ENCODE measurements at places on chromosomes 2 and 18.

DNA sequence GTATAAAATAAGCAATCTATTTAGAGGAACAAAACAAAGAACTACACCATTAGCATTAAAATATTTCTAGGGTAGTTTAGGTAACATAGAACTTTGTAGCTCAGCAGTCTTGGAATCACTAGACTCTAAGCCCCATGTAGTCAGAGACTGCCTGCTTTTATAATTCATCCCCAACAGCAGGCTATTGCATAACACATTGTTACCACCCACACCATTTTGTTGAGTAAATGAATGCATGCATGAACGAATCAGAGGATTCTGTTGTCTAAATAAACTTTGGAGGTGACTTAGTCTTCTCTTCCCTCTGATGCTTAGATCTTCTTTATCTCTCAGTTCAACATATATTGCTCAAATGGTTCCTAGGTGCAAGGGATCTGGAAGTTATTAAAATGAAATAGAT, 167.6 kb upstream of the TNP1 start:
- DNase-seq, result no peak

DNA sequence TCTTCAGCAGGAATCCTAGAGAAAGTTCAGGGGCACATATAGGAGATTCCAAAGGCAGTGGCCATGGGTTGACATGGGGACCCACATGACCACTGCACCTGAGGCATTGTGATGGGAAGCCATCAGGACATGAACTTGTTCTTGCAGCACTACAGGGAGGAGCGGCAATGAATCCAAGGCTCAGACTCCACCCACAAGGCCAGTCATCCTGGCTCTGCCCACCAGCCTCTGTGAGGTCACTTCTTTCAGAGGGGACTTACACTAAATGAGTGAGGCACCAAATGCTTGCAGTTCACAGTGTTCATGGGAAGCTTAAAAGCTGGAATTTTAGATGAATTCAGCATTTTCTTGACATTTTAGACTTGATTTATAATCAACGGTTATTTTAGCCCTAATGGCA, 254.2 kb downstream of the SETBP1 start:
- DNase-seq, result no peak

DNA sequence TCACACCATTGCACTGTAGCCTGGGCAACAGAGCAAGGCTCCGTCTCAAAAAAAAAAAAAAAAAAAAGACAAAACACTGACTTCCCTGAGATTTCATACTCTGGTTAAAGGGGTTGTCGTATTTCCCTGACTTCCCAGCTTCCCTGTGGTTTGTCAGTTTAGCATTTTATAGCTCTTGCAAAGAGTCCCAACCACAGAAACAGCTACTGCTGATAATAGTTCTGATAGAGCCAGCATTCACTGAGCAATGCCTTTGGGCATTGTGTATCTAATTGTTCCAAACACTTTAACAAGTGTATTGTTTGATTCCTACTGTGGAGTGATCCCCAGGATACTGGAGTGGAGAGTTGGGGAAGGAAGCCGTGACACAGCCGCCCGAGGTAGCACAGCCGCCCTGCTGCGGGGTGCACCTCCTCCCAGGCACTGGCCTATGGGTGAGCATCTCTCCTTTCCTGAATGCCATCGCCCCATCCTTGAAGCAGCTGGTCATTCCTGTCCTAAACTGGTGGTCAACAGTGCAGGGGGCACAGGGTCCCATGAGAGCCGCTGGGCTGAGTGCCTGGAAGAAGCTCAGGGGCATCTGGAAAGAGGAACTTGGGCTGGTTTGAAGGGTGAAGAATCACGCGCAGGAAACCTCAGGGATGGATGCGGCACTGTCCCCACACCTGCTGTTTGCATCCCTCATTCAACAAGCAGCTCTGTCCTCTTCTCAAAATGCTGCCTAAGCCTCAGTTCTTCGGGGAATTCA, 81.0 kb upstream of the TMEM18 start:
- DNase-seq, result no peak

DNA sequence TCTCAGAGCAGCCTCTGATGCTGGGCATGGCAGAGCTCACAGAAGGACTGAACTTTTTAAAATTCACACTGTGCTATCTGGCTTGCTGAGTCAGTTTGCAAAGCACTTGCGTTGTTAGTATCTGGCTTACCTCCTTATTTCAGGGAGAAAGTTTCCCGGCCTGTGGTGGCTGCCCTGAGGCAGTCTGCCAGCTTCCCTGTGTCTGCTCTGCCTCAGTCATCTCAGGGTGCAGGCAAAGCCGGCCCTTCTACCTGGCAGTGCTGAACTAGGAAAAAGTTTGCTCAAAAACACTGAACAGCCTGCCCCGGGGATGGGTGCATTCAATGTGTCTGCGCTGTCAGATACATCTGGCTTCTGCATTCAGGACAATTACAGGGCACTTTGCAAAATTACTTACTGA, 90.2 kb upstream of the UXS1 start:
- DNase-seq, result no peak

DNA sequence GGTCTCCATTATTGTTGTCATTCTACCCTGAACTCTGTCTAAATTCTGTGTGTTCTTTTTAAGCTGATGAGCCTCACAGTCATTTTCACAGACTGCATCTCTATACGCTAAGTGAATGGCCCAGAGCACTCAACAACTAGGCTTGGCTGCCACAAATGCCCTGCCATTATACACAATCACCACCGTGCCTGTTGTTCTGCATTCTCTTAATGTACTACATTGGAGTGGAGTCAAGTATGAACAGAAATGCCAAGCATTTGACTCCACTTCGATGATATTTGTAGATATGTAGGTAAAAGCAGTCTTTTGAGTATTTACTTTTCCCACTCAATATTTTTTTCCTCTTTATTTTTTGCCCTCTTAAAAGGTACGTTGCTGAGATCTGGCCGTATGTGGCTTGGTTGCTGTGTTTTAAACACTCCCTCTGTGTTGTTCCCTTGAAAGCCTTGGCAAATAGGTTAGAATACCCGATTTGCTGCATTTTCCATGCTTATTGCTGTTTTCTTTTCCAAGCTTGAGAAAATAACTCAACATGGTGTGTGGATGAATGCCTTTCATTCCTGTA, 36.2 kb upstream of the TMEFF2 start:
- DNase-seq, result no peak

GRCh38 chr2:149132339-149132738, 93.8 kb downstream of the LYPD6B start:
- DNase-seq, result peak; percentile 27

- no peak for DNase-seq
These were observed 648.5 kb downstream of the IRS1 start for GRCh38 chr2:226151157-226151556.

DNA sequence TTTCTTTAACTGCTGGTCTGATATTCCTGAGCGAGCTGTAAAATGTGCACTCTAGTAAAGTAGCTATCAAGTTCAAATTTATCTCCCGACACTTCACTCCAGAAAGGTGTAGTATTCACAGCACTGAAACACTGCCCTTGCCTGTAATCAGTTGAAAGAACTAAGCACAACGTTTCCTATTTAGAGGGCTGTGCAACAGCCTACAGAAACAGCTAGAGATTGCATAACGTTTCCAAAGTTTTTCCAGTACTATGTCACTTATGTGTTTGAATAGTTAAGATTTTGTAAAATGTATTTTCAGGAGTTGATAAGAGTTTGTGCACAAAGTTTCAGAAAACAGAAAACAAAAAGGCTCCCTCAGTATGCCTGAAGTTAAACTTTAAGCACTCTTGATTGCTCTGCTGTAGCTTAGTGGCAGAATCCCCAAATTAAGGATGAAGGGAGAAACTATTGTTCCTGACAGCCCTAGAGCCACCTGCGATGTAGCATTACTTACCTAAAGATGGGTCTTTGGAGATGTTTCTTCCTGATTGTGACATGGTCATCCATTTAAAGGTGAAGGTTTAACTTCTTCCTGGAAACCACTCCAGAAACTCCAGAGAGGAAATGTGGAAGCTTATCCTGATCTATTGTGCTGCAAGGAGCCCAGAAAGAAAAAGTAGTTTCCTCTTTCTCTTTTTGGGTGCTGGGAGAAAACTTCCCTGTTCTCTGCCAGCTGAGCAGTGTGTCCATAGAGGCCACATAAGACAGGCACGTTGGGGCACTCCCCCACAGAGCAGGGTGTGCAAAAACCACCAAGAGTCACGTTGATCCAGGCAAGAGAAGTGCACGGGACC, 536 bp downstream of the PDE1A start:
- DNase-seq, result no peak

DNA sequence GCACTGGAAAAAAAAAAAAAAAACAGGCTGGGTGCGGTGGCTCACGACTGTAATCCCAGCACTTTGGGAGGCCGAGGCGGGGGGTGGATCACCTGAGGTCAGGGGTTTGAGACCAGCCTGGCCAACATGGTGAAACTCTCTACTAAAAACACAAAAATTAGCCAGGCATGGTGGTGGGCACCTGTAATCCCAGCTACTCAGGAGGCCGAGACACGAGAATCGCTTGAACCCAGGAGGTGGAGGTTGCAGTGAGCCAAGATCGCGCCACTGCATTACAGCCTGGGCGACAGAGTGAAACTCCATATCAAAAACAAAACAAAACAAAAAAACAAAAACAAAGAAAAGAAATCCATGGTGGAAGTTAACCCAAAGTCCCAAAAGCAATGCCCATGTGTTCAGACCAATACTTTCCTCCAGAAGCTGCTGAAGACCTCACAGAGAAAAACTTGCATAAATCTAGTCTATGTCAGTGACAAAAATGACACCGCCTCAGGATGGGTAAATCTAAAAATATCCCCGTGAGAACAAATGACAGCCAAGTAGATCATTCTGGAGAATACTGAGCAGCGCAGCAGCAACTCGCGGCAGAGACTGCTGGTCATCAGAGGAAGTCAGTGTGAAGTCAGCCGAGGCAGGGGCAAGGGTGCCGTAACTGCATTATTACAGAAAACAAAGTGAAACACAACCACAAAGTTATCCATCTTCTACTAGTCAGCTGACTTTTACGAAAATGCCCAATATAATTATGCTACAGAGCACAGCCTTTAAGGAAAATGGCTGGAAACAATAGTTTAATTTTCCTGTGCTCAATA, 41.0 kb downstream of the LPIN2 start:
- DNase-seq, result peak; percentile 34

- peak; percentile 78 for DNase-seq
These were observed 12.1 kb downstream of the TTL start for GRCh38 chr2:112493858-112494648.

DNA sequence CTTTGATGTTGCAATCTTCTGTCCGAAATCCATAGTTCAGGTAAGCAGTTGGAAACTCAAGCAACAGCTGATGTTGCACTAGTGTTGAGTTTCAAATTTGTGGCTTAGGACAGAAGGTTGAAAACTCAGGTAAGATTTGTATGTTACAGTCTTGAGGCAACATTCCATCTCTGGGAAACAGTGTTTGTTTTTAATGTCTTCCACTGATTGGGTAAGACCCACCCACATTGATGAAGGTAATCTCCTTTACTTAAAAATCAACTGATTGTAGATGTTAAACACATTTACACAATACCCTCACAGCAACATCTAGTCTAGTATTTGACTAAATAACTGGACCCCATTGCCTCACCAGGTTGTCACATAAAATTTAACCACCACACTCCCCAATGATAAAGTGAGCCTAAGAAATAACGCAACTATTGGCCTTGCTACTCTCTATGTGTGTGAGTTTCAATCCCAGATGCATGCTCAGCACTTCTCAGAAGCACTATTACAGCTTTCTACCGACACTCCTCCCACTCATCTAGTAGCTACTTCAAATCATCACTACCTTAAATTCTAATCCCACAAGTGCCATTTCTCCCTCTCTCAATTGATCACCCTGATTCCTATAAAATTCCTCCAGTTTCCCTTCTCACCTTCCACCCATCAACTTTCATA, 164.0 kb downstream of the MBD2 start:
- DNase-seq, result no peak

GRCh38 chr2:179645047-179645446, 216.4 kb downstream of the ZNF385B start:
- DNase-seq, result no peak

DNA sequence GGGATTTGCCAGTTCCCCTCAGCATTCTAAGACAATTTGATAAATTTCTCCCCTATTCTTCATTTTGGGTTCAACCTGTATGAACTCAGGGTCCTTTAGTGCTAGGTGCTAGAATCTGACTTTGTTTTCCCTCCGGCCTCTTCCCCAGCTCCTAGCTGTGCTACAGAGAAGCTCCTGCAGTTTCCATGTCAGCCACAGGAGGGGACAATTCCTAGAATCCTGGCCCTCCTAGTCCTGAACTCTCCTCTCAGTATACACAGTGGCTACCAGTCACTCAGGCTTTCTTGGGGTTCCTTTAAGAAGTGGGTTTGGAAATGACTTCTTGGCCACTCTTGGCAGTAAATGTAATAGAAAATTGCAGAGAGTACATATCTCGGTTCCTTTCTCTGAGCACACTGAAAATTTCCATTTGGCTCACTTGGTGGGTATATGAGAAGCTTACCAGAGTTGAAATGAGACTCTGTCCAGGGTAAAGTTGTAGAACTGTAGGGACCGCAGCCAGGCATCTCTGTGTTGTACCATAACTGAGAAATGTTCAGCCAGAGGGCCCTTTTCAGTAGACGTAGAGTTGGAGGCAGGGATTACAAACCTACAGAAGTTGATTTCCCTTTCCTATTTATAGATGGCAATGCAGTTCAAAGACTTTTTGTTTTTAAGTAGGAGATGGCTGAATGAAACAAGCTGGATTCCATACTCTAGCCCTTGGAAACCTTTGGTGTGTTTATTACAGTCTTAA, 5.0 kb upstream of the CHST10 start:
- DNase-seq, result peak; percentile 29

DNA sequence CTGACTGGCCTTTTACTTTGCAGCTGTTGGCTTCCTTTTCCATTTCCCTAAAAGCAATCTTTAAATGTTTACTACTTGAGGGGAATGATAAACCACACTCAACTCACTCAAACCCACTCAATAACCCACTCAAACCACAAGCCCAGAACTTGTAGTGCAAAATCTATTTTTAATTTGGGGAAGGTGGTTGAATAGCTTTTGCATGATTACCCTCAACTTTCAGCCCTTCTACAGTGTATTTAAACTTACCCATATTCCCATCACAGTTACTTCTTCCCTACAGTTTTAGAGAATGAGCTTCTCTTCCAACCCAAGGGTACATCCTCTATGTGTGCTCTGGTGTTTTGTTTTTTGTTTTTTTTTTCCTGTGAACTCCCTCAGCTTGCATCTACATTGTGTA, 636.1 kb downstream of the TDRD15 start:
- no peak for DNase-seq

DNA sequence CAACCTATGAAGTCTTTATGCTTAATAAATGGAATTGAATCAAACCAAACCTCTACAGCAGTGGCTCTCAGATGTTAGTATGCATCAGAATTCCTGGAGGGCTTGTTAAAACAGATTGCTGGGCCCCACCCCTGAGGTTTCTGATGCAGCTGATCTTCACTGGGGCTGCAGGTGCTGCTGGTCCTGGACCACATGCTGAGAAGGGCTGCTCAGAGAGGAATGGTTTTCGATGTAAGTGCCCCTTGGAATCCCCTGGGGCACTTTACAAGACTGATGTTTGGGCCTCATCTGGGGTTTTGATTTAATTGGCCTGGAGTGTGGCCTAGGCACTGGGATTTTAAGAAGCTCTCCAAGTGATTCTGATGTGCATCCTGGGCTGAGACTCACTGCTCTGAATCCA, 403.8 kb upstream of the HS6ST1 start:
- DNase-seq, result no peak

DNA sequence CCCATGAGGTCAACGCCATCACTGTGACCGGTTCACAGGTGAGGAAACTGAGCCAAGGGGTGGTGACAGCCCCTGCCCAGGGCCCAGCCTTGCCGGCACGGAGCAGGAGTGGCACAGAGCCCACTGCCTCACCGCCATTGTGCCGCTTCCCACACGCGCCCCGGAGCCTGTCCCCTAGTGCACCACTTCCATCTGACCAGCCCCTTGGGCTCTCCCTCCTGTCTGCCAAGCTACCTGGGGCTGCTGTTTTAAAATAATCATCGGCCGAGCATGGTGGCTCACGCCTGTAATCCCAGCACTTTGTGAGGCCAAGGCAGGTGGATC, 49.7 kb upstream of the GLI2 start:
- no peak for DNase-seq

All from AG10803 (cell line).